ENCODE measurements at places on chromosomes 7 and 10. TPM values are rescaled to one million over a fixed set of nuclear protein-coding genes. Genes with fewer than 3 reads are reported as not detected.

The TMEM270 gene
- total RNA-seq = not detected

The AKR1C8 gene
- 0.23 TPM for total RNA-seq

The VPS26A gene
- total RNA-seq = 35.4 TPM

The TMEM178B gene
- 0.80 TPM for total RNA-seq

The ALOX5 gene
- 2.5 TPM for total RNA-seq

The HSPA12A gene
- total RNA-seq = 0.02 TPM

The PPP1R3C gene
- not detected for total RNA-seq

The ARHGEF35 gene
- 3.6 TPM for total RNA-seq

The SPOCK2 gene
- 217 TPM for total RNA-seq

The C10orf53 gene
- total RNA-seq = not detected

The NPY4R gene
- not detected for total RNA-seq

The SVIL gene
- 15.6 TPM for total RNA-seq

The AKR1C3 gene
- total RNA-seq = 3.8 TPM

The FXYD4 gene
- 0.30 TPM for total RNA-seq

The SPDYE3 gene
- not detected for total RNA-seq

The PAPSS2 gene
- total RNA-seq = not detected

The CCDC201 gene
- not detected for total RNA-seq

Data from T-helper 2 cell treated with Interferon-gamma antibody and Interleukin-4, amounts not matched to agents 100 ng/mL and 5 ng/mL, for 36 hours (primary cell).